Left lung (tissue), 14 donors: ENCODE measurements at places on chromosomes 11 and 22.

GRCh38 chr11:10561947-10562346 is 6.5 kb downstream of the LYVE1 start:
- no peaks in the 10 kb centered on the region for H3K36me3 ChIP-seq
- H3K4me3 ChIP-seq: no peak overlapping the region
- no peak overlapping the region for H3K27ac ChIP-seq
- no peaks in the 10 kb centered on the region for H3K4me1 ChIP-seq

GRCh38 chr11:86138958-86139357 is 70.1 kb upstream of the PICALM start:
- H3K36me3 ChIP-seq: no peaks in the 10 kb centered on the region
- no peak overlapping the region for H3K4me3 ChIP-seq
- H3K27ac ChIP-seq: peak overlapping the region; percentile 34
- no peaks in the 10 kb centered on the region for H3K27me3 ChIP-seq
- DNase-seq: no peak

GRCh38 chr11:14237444-14237961 is 121.5 kb downstream of the RRAS2 start:
- no peaks in the 10 kb centered on the region for H3K27me3 ChIP-seq
- no peak overlapping the region for H3K27ac ChIP-seq
- H3K36me3 ChIP-seq: no peaks in the 10 kb centered on the region
- no peak for DNase-seq

DNA sequence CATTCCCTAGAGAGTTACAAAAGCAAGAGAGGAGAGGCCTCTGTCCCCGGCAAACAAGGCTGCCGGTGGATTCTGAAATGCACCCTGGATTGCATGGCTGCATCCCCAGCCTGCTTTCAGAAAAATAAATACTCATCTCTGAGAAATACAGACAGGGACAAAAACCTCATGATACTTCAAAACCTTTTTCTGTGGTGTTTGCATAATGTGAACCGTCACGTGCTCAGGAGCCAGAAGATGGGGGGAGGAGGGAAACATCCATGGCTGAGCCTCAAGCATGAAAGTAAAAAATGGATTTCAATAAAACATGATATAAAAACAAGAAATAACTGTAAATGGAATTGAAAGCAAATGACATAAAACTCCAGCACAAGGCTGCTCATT is 198.5 kb upstream of the NCAM1 start:
- no peak overlapping the region for H3K4me3 ChIP-seq
- H3K4me1 ChIP-seq: no peaks in the 10 kb centered on the region
- no peak for DNase-seq
- H3K27ac ChIP-seq: no peak overlapping the region
- no peaks in the 10 kb centered on the region for H3K27me3 ChIP-seq
- H3K36me3 ChIP-seq: no peaks in the 10 kb centered on the region

DNA sequence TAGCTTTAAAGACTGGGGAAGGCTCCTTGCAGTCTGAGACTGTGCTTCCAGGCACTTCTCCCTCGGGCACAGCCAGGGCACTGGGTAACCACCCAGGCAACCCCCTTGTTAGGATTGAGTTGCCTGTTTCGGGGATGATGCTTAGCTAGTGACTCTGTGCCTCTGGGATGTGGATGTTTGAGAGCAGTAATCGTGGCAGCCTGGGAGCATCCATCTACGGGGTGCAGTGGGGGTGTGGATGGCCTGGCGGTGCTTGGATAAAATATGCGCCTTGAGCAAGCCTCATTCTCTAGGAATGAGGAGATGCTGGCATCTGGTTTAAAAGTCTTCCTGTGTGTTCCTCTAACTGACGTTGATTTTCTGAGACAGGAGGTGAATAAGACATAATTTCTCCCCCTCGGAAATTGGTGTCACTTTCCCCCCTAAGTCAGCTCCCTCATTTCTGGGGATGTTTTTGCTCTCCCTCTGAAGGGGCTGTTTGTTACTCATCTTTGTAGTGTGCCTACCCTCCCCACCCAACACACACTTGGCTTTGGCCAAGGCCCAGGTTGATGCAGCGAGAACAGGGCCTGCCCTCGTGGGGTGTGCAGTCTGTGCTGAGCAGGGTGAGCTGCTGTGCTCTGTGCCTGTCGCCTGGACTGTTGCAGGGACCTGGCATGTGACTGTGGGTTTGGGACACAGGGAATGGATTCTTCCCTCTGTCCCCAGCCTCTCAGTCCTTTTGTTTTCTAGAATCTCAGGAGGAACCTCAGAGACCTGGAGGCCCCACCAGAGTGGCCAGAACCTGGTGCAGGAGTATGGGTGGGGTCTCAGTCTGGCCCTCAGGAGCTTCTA is 2.0 kb downstream of the GNAZ start:
- H3K36me3 ChIP-seq: no peaks in the 10 kb centered on the region
- peaks cover 18% of the 10 kb centered on the region for H3K4me1 ChIP-seq
- no peak for DNase-seq
- no peak overlapping the region for H3K4me3 ChIP-seq
- H3K27ac ChIP-seq: no peak overlapping the region

- H3K4me3 ChIP-seq: no peak overlapping the region
- no peaks in the 10 kb centered on the region for H3K4me1 ChIP-seq
- no peak for DNase-seq
- H3K27me3 ChIP-seq: no peaks in the 10 kb centered on the region
- H3K36me3 ChIP-seq: no peaks in the 10 kb centered on the region
These were observed 20.7 kb downstream of the KRTAP5-5 start for GRCh38 chr11:1650034-1650917.

DNA sequence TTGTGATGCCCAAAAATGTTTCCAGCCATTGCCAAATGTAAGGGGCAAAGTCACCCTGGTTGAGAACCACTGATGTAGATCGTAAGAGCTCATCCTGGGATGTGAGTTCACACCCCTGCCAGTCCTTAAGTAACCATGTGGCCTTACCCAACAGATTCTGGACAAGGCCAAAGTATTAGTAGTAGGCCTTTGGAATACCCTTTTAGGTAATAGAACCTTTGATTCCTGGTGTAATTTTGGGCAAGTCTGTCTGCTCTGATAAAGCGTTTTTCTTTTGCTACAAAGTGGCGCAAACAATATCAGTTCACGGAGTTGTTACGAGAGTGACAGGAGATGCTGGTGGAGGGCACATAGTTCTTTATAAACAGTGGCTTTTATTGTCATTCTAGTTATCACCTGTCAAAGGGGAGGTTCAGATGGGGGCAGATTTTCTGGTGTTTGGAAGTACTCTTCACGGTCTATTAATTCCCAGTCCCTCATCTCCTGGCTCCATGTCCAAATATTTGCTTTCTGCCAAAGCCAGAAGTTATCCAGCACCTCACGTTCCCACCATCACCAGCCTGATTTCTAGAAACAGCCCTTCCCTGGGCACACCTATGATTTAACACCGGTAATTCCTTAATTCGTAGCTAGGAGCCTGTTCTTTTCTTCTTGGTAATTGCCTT is 73.8 kb upstream of the CRYBB3 start:
- peaks cover 8% of the 10 kb centered on the region for H3K4me1 ChIP-seq
- no peak for DNase-seq
- H3K27me3 ChIP-seq: no peaks in the 10 kb centered on the region
- no peak overlapping the region for H3K4me3 ChIP-seq

DNA sequence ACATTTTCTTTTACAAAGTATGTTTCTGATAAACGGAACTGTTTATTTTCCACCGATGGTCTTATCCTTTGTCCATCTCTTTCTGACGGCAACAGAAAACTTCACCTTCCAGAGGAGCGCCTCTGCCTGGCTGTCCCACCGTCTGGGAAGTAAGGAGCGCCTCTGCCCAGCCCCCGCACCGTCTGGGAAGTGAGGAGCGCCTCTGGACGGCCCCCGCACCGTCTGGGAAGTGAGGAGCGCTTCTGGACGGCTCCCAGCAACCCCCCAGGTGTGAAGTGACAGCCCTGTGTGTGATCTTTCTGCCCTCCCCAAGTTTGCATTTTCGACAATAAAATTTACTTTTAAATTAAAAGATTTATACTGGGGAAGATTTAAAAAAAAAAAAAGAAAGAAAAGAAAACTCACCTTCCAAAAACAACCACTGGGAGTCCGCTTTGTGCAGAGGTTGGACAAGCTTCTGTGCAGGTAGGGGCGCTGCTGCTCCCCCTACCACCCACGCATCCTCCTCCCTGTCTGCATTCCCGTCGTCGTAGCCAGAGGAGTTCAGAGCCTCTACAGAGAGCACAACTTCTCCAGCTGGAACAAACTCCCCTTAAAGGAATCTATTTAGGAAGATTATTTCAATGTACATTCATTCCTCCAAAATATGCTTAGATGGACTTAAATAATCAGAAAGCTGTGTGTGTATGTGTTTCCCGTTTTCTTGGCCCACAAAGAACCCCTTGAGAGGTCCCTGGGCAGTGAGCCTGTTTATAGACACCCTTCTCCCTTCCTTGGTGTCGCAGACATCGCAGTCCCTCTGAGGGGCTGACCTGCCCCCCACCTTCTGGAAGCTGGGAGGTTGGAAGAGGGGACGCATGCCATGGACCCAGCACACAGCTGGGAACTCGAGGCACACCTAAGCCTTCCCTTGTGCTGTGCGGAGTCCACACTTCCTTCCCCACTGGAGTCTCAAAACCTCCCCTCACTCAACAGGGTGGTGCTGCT is 849 bp upstream of the APOBEC3B start:
- peak overlapping the region; percentile 55 for H3K27ac ChIP-seq
- peak; percentile 39 for DNase-seq
- no peaks in the 10 kb centered on the region for H3K27me3 ChIP-seq
- peaks cover 6% of the 10 kb centered on the region for H3K4me1 ChIP-seq
- no peaks in the 10 kb centered on the region for H3K36me3 ChIP-seq

DNA sequence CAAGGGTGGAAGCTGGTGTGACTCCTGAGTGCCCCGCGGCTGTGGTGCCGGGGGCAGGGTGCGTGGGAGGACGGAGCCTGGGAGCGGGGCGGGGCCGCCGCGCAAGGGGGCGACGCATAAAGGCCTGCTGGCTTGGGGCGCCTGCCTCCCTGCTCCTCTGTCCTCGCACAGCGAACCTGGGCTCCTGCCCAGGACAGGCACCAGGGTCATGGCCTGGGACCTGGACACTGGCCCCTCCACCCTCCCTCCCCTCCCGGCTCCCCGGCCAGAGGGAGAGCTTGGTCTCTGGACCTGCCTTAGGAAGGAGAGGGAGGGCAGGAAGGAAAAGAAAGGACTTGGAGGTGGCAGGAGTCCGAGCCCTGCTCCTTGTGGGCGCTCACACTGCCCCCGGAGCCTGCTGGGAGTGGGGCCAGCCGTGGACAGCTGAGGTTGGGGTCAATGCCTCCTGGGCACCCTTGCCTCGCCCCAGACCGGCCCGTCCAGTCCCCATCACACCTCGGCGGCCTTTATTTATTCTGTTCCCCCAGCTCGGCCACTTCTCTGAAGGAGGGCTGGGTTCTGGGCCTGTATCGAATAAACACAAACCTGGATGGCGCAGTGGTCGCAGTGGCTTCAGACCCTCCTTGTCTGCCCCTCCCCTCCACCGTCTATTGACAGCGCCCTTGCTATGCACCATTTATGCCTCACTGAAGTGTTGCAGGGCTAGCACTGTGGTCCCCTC is 8.7 kb downstream of the SLC16A8 start:
- no peaks in the 10 kb centered on the region for H3K36me3 ChIP-seq
- H3K27me3 ChIP-seq: peaks cover 4% of the 10 kb centered on the region
- H3K27ac ChIP-seq: no peak overlapping the region
- no peak for DNase-seq
- H3K4me3 ChIP-seq: no peak overlapping the region

DNA sequence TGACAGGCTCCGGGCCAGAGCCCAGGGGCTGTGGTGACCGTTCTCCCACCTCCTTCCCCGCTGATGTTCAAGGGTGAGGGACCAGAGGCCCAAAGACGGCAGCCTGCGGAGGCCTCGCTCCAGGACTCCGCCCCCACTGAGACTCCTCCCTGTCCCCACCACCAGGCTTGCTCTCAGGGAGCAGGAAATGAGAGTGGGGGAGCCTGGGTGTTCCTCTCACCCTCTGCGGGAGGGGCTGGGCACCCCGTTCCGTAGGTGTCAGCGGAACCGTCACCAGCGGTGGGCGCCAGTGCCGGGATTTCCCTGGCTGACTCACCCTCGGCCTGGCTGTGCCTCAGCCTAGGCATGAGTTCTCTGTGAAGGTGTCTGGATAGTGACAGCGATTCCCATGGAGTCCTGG is 15.7 kb downstream of the DAGLA start:
- peaks cover 28% of the 10 kb centered on the region for H3K4me1 ChIP-seq
- peak overlapping the region; percentile 13 for H3K4me3 ChIP-seq
- no peaks in the 10 kb centered on the region for H3K36me3 ChIP-seq
- H3K27me3 ChIP-seq: no peaks in the 10 kb centered on the region
- peak overlapping the region; percentile 61 for H3K27ac ChIP-seq

GRCh38 chr11:125123947-125124617 is 12.7 kb upstream of the TMEM218 start:
- no peaks in the 10 kb centered on the region for H3K36me3 ChIP-seq
- H3K27me3 ChIP-seq: peaks cover 8% of the 10 kb centered on the region
- peak; percentile 33 for DNase-seq
- peaks cover 8% of the 10 kb centered on the region for H3K4me1 ChIP-seq
- H3K27ac ChIP-seq: peak overlapping the region; percentile 59
- H3K4me3 ChIP-seq: no peak overlapping the region

DNA sequence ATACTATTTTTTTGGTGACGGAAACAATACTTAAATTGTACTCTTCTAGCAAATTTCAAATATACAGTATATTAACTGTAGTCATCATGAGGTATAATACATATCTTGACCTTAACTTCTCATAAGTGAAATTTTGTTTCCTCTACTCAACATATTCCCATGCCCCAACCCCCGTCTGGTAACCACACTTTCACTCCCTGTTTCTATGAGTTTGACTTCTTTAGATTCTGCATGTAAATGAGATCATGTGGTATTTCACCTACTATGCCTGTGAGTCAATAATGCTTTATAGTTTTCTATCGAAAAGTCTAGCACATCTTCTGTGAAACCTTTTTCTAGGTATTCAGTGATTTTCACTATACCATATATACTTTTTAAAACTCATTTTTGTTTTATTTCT is 663.2 kb downstream of the CNTN5 start:
- no peaks in the 10 kb centered on the region for H3K4me1 ChIP-seq
- no peaks in the 10 kb centered on the region for H3K27me3 ChIP-seq
- H3K4me3 ChIP-seq: no peak overlapping the region
- H3K36me3 ChIP-seq: no peaks in the 10 kb centered on the region
- DNase-seq: no peak

- H3K27ac ChIP-seq: no peak overlapping the region
- peaks cover 38% of the 10 kb centered on the region for H3K4me1 ChIP-seq
- H3K27me3 ChIP-seq: no peaks in the 10 kb centered on the region
These were observed 3.3 kb downstream of the NPAT start for GRCh38 chr11:108218912-108219783.

- no peak overlapping the region for H3K27ac ChIP-seq
- DNase-seq: no peak
- no peaks in the 10 kb centered on the region for H3K4me1 ChIP-seq
- no peaks in the 10 kb centered on the region for H3K36me3 ChIP-seq
These were observed 185.3 kb upstream of the LARGE1 start for GRCh38 chr22:34105461-34106062.

- peak overlapping the region; percentile 60 for H3K27ac ChIP-seq
- H3K36me3 ChIP-seq: no peaks in the 10 kb centered on the region
- peaks cover 51% of the 10 kb centered on the region for H3K4me1 ChIP-seq
- no peaks in the 10 kb centered on the region for H3K27me3 ChIP-seq
- H3K4me3 ChIP-seq: no peak overlapping the region
These were observed 4.6 kb downstream of the TMEM9B start for GRCh38 chr11:8959546-8960166.
